ENCODE measurements at places on chromosomes 3 and 15.
A peak's percentile ranks its signal among the peaks of the same experiment; 100 is the strongest.

GRCh38 chr3:71568207-71568606 is 15.3 kb downstream of the FOXP1 start:
- DNase-seq: no peak

GRCh38 chr15:39279311-39279710 is 301.6 kb upstream of the THBS1 start:
- DNase-seq: no peak

DNA sequence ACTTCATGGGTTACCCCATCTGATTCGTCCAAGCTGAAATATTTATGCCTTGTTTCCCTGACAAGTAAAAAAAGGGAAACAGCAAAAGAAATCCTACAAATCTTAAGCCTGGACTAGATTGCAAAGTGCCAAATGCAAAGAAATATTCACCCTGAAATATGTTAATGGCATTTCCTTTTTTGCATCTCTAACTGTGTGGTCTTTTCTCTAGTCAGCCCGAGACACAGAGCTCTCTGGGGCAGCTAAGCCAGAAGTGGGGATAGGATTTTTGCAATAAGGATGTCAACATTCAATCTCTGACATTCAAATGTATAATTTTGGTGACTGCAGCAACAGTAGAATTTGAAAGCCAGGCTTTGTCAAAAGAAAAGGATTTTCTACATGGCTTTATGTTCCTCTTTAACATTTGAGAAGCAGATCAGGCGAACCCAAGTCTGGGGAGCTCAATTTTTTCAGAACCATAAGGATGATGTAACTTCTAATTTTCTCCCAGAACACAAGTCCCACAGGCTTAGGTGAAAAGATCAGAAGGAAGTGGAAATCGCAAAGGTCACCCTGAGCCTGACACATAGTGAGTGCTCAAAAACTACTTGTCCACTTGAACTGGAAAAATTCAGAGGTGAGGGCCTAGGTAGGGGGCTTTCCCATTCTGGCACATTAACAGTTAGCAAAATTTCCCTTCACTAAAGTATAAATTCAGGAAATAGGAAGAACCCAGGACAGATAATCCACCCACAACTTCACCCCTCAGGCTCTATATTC is 28.2 kb upstream of the KCNMB3 start:
- no peak for DNase-seq

DNA sequence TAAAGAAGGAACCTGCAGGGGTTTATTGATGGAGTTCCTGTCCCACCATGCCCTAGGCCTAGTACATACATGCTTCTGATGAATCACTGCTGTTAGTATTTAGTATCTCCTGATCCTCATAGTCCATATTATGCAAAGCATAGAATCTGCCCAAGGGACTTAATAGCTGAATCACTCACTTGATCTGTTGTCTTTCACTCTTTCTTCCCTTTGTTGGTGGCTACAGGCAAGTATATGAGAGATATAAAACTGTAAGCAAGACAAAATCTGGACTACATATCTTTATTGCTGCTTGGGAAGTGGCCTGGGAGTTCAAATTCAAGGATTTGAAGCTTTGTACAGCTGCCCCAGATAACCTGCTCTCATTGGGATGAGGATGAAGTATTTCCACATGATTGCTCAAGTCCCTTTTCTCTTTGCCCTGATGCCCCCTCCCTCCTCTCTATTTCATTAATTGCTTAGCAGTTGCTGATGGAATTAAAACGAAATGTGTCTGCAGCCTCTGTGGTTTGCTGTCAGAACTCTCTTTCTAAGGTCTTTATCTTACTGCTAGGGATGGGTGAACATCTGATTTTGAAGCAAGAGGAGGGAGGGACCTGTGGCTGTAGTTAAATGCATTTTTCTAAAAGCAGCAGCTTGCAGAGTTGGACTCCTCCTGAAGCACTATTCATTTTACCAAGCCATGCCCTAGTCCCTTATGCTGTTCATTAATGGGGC is 114.1 kb downstream of the ZNF609 start:
- no peak for DNase-seq

- DNase-seq: no peak
These were observed 65.6 kb downstream of the SYNPR start for GRCh38 chr3:63343674-63344073.

DNA sequence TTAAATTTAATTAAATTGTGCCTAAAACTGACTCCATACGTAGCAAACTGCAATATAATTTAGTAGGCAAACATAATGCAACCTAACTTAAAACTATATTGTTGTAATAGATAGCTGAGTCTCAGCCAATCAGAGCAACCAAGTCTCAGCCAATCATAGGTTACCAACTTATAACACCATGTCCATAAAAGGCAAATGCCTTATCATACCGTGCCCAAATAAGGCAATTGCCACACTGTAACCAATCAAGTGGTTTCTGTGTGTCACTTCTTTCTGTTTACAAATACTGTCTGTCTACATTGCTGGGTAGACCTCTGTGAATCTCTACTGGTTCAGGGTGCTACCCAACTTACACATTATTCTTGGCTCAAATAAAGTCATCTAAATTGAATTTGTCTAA is 728.4 kb upstream of the EPHA6 start:
- DNase-seq: no peak

DNA sequence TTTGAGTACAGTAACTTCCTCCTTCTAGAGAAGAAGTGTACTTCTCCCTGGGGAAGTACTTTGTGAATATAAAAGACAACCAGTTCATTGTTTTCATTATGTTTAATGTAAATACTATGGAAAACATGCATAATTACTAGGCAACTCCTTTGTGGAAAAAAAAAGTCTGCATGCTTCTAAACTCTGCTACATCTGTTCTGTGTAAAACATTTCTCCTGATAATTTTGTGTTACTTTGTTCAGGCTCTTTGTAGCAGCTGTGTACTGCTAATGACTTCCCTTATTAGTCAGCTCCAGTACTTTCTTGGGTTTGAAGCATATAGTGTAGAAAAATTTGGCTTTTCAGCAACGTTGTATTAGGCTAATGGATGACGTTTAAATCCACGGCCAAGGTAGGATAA is 111.6 kb downstream of the FEZF2 start:
- DNase-seq: no peak

- DNase-seq: no peak
These were observed 1.0 kb downstream of the TAMM41 start for GRCh38 chr3:11845651-11846050.

GRCh38 chr3:183698318-183698751 is 738 bp downstream of the YEATS2 start:
- DNase-seq: peak; percentile 58

DNA sequence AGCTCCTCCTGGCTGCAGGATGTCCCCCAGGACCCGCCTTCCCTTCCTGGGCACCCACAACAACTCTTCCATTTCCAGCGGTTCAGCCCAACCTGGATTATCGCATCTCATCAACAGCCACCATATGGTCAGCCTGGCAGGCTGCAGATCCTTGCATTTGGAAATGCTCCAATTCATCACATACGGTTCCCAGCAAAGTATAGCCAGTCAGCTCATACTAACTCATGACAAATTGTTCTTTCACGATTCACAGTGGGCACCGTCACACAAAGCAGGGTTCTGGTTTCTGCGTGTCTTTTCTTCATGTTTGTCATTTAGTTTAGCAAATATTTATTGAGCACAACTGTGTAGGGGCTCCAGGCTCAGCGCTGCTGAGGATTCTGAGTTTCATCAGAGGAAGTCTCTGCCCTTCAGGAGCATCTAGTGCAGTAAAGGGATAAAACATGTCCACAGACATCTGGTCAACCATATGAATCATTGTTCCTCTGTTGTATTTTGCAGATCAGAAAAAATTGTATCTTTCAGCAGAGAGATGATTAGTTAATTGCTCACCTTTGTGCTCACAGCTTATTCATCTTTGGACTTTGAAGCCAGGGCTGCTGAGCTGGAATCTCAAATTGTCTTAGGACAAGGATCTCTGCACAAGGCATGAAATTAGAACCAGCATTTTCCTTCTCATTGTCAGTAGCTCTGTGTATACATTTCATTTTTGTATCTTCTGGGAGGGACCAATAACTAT is 125.1 kb downstream of the GABRG3 start:
- DNase-seq: no peak

DNA sequence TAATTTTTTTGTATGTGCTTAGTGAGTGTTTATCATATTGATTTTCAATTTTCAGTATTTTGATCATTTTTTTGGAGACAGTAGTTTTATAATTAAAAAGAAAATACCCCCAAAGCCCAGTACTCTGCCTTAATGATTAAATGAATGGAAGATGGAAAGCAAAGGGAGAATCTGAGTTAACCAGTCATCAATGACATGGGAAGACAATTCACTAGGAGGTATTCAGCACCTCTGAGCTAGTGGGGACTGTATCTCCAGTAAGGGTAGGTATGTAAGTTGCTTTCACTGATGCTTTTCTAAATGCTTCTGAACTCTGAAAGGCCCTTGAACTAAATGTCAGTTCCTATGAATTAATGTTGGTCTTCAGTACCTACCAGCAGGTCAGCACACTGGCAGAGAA is 590.4 kb upstream of the DPPA4 start:
- DNase-seq: no peak

DNA sequence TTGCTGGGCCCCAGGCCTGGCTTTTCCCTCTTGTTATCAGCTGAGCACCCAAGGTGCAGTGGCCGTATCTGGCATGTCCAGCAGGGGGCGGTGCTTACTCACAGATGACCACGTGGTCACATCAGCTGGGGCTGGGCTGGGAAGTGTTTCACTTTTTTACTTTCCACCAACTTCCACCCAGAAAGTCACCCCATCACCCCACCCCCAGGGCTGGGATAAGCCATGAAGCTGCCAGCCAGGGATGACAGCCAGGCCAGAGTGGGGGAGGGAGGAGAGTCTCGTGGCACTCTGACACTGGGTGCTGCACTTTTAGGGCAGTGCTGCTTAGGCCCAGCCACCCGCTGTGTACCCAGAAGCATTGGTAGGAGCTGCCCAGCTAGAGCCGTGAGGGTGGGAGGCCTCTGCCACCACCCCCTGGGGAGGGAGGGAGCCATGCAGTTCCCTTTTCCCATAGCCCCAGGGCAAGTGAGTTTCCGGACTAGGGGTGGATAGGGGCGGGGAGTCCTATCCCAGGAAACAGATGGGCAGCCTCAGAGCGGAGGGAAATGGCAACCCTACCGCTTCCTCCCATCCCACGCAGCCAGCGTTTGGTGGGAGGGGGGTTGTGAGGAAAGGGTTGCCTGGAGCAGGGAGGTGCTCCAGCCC is 6.1 kb downstream of the PPCDC start:
- peak; percentile 83 for DNase-seq

GRCh38 chr15:65421360-65422215 is 1.2 kb downstream of the IGDCC4 start:
- peak; percentile 60 for DNase-seq

DNA sequence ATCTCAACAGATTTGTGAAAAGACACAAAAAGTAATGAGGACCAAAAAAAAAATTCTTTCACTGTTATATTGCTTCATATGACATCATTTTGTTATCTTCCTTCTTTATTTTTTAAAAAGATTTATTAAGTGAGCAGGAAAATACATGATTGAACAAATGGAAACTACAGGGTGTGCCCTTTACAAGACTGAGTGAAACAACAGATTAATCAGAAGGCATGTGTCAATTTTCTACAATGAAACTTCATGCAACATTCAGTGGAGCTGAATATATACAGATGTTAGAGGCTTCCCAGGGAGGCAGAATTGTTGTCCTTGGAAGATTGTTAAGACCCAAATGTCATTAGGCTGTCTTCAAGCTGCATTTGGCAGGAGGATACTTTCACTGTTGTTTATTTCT is 28.4 kb upstream of the SLC2A2 start:
- no peak for DNase-seq

GRCh38 chr15:62941699-62942098 is 100.8 kb upstream of the TPM1 start:
- no peak for DNase-seq

GRCh38 chr3:188043891-188044290 is 110.1 kb upstream of the LPP start:
- DNase-seq: no peak

DNA sequence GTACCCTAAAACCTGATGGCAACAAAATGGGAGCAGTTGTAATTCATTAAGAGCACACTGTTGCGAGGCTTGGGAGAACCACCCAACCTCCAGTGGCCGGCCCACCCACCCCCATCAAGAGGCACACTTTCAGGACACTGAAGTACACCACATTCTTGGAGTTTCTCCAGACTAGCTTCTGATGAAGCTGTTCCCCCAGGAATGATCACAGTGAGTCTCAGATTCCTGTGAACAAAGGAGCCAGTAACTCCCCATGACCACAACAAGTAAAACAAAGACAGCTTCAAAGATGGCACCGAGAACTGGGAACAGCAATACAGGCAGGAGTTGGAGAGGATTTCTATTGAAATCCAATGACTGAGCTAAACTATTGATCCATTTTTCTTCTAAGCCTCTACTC is 126.0 kb downstream of the ST8SIA2 start:
- DNase-seq: no peak

DNA sequence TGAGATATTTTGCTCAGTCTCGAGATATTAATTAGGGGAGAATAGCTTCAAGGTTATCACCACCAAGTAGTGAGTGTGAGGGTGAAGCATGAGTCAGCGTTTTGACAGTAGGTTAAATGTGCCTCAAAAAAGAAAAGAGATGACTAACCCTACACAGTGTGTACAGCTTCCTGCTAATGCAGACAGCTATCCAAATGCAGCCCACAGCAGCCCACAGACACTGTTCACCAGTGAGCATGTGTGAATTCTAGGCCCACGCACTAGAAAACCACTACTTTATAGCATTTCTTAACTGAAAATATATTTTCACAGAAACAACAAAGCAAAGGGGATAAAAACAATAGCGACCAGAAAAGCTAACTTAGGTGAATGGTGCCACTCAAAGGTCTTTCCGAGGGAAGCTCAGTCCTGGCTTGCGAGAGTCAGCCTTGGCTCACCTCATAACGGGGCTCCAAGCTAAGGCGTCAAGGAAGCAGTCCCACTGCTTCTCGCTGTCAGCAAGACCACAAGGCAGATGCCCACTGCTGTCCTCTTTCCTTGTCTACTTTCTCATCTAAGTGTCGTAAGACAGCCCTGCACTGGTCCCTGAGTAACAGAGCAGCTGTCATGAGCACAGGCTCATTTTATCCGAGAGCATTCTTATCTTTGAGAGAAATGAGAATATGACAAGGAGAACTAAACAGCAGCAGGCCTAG is 47.6 kb downstream of the TXNRD3 start:
- DNase-seq: no peak

DNA sequence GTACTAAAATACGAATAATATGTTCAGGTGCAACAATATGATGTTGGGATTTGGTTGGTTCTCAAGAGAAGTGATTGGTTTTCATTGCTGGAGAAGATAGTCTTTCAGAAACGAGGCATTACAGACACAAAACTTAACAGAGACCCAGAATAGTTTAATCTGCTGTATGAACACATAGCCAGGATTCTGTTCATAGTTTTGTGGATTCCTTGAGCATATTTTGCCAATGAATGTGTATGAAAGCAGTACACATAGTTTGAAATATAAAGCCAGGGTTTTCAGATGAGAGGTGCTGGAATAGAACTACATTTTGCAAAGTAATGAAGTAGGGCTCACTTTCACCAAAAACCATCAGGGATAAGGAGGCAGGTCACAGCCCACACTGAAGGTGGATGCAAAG is 5.7 kb upstream of the MCTP2 start:
- DNase-seq: no peak

DNA sequence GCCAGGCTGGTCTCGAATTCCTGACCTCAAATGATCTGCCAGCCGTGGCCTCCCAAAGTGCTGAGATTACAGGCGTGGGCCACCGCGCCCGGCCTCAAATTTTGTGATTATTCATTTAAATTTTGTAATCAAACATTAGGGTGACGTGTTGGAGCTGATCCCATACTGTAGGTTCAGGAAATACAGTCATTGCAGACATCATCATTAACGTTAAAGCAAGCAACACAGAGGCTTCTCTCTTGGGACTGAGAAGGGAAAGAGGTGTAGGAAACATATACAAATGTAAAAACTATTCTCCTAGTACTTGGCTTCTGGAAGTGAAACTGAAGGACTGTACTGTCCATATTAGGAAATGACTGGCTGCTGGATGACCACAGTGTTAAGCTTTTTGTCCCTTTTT is 11.1 kb upstream of the ARID3B start:
- no peak for DNase-seq
